Sigmoid colon (tissue), 7 donors: ENCODE measurements at places on chromosomes 13 and 19.
A peak's percentile ranks its signal among the peaks of the same experiment; 100 is the strongest.

DNA sequence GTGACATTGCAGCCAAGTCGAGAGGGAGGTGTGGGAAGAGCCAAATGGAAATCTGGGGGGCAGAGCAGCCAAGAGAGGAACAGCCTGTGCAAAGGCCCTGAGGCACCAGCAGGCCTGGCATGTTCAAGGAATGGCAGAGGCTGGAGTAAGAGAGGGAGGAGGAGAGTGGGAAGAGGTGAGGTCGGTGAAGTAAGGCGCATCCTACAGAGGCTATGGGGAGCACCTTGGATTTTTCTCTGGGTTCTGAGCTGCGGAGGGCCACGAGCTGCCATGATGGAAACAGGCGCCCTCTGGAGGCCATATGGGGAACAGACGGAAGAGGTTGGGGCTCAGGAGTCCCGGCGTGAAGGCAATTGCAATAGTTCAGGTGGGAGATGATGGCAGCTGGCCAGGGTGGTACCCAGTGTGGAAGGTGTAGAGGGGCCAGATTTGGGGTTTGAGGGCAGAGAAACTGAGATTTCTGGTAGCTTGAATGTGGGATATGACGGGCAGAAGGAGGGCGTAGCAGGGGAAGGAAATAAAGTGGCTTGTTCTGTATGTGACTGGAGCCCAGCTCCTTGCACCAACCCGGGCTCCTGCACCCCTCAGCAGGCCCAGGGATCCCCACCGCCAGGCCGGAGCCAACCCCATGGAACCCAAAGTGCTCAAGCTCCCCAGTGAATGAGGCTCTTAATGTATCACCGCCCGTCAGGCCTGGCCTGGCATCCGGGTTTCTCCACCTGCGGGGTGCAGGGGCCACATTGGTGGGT lies 20.5 kb upstream of the STRN4 start:
- no peaks in the 10 kb centered on the region for H3K36me3 ChIP-seq
- peaks cover 9% of the 10 kb centered on the region for H3K4me1 ChIP-seq
- DNase-seq = peak; percentile 68
- no peak overlapping the region for H3K27ac ChIP-seq
- H3K4me3 ChIP-seq = no peak overlapping the region
- H3K27me3 ChIP-seq = no peaks in the 10 kb centered on the region

DNA sequence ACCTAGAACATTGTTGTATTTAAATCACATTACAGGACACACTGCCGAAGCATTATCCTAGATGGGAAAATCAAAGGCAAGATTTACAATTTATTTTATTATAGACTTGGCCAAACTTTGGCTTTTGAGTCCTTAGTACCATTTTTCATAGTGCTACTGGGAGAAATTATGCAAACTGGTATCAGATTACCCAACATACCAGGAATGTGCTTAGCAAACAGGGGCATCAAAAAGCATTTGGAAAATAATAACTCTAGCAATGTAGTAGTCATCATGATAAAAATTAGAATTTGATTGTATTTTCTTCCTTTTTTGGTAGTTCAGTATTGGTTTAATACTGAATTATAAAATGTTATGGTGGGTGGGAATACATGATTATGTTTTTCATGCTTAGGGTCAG lies 34.0 kb downstream of the GPC6 start:
- no peak overlapping the region for H3K4me3 ChIP-seq
- no peaks in the 10 kb centered on the region for H3K27me3 ChIP-seq
- H3K27ac ChIP-seq = no peak overlapping the region
- H3K36me3 ChIP-seq = no peaks in the 10 kb centered on the region

DNA sequence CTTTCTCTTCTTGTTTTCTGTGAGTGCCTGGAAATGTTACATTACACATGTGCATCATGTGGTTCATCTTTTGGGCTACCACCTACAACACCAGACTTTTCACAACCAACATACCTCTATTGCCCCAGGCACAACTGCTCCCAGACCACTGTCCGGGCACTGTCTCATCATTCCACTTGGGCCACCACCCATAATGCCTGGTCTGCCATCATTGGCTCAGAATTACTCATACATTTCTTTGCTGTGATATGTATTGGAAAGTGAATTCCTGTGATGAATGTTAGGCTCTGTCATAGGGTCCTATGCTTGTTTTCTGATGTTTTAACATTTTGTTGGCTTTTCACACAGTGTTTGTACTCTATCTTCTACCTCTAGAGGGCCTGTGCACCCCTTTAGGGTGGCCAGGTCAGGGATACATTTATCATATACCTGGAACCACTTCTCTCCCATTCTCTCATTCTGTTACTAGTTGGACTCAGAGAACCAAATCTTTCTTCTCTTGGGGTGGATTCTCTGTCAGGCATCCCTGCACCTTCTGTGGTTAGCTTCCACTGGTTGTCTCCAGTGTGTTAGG lies 172.8 kb downstream of the NHLRC3 start:
- H3K4me1 ChIP-seq = no peaks in the 10 kb centered on the region
- no peaks in the 10 kb centered on the region for H3K27me3 ChIP-seq
- H3K36me3 ChIP-seq = no peaks in the 10 kb centered on the region
- no peak for DNase-seq

DNA sequence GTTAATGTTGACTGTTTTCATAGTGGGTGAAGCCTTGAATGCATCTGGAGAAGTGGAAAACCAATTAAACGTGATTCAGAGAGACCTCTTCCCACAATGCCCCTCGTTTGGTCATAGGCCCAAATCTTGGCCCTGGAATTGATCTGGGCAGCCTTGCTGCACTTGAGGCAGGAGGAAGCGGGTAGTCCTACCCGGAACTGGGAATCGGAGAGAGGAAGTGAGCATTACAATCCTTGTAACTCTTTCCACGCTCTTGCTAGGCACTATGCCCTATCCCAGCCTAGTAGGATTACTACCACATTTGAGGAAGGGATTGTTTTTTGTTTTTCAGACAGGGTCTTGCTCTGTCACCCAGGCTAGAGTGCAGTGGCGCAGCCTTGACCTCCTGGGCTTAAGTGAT lies 3.6 kb downstream of the KCNK6 start:
- peaks cover 29% of the 10 kb centered on the region for H3K36me3 ChIP-seq
- peaks cover 46% of the 10 kb centered on the region for H3K4me1 ChIP-seq
- DNase-seq = no peak
- H3K4me3 ChIP-seq = no peak overlapping the region

DNA sequence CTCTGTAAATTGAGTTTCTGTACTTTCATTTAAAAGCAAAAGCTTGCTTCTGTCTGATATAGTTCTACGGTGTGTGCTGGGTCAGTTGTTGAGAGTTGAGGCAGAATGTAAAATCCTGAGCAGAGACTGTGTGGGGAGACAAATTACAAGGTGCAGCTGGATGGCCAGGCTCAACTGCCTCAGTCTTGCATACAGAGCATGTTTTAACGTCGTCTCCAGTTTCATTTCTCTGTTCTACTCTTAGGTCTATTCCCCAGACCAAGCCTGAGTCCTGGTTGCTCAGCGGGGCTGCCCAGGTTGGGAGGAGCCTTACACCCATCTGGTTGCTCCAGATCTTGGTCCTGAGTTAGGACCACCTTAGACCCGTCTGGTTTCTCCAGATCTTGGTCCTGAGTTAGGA lies 54.4 kb upstream of the MEDAG start:
- DNase-seq = no peak
- H3K36me3 ChIP-seq = no peaks in the 10 kb centered on the region
- H3K4me1 ChIP-seq = no peaks in the 10 kb centered on the region
- no peak overlapping the region for H3K4me3 ChIP-seq
- no peak overlapping the region for H3K27ac ChIP-seq
- H3K27me3 ChIP-seq = no peaks in the 10 kb centered on the region

- peak overlapping the region; percentile 81 for H3K27ac ChIP-seq
- H3K36me3 ChIP-seq = no peaks in the 10 kb centered on the region
- no peaks in the 10 kb centered on the region for H3K4me1 ChIP-seq
- H3K4me3 ChIP-seq = peak overlapping the region; percentile 60
- H3K27me3 ChIP-seq = no peaks in the 10 kb centered on the region
- DNase-seq = peak; percentile 86
Observed at GRCh38 chr13:93227878-93228642, 1.5 kb downstream of the GPC6 start.

- H3K27ac ChIP-seq = peak overlapping the region; percentile 67
- H3K36me3 ChIP-seq = peaks cover 5% of the 10 kb centered on the region
- H3K4me1 ChIP-seq = peaks cover 22% of the 10 kb centered on the region
- H3K4me3 ChIP-seq = no peak overlapping the region
- no peaks in the 10 kb centered on the region for H3K27me3 ChIP-seq
- no peak for DNase-seq
Observed at GRCh38 chr19:45137179-45137761, 23.5 kb downstream of the NKPD1 start.

- H3K27ac ChIP-seq = no peak overlapping the region
- H3K4me3 ChIP-seq = no peak overlapping the region
- H3K36me3 ChIP-seq = no peaks in the 10 kb centered on the region
- no peak for DNase-seq
- H3K4me1 ChIP-seq = no peaks in the 10 kb centered on the region
Observed at GRCh38 chr13:87792878-87793277, 121.7 kb downstream of the SLITRK5 start.

GRCh38 chr19:17794731-17795494 lies at the start of gene B3GNT3:
Gene B3GNT3 (plus strand): TSS chr19:17795138. CDS start chr19:17807808, 12,670 bp downstream.
- no peak within 1 kb of the TSS for H3K27ac ChIP-seq
- peaks cover 31% of the 10 kb centered on the region for H3K27me3 ChIP-seq
- no peak within 1 kb of the TSS for H3K4me3 ChIP-seq
- H3K36me3 ChIP-seq = no peaks in the 10 kb centered on the region

GRCh38 chr13:113410472-113411201 lies 42.7 kb downstream of the ADPRHL1 start:
- H3K36me3 ChIP-seq = no peaks in the 10 kb centered on the region
- no peaks in the 10 kb centered on the region for H3K27me3 ChIP-seq
- peak overlapping the region; percentile 78 for H3K27ac ChIP-seq
- peaks cover 44% of the 10 kb centered on the region for H3K4me1 ChIP-seq

DNA sequence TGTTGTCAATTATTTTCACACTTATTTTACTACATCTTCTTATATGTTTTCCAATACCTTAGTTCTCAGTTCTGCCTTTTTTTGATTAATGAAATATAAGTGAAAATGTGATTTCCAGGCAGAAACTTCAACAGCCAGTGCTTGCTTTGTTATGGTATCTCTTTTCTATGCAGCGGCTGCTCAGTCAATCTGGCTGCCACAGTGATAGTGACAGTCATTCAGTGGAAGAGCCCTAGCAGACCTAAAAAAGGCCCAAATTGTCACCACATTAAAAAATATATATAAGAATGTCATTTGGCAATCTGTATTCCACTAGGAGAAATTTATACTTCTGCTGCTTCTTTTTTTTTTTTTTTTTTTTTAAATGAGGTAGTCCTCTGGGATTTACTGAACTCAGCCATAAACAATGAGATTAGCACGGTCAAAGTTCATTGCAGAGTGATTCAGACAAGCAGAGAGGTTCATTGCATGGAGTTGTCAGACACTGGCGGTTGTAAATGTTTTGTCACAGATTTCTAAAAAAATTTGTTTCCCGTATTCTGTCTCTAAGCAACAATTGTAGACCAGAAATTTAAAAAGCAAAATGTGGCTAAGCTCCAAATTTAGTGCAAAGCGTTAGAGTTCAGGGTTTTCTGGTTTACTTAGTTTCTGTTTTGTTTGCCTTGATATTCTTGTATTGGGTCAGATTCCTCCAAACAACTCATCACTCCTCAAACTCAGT lies 94.7 kb upstream of the PRR20A start:
- no peaks in the 10 kb centered on the region for H3K4me1 ChIP-seq
- no peak overlapping the region for H3K4me3 ChIP-seq
- no peaks in the 10 kb centered on the region for H3K27me3 ChIP-seq

GRCh38 chr19:36209372-36209771 lies 5.1 kb downstream of the ZNF565 start:
- H3K4me3 ChIP-seq = no peak overlapping the region
- H3K27ac ChIP-seq = no peak overlapping the region
- no peak for DNase-seq
- no peaks in the 10 kb centered on the region for H3K27me3 ChIP-seq
- peaks cover 8% of the 10 kb centered on the region for H3K4me1 ChIP-seq

- DNase-seq = no peak
- peaks cover 68% of the 10 kb centered on the region for H3K27me3 ChIP-seq
- peak overlapping the region; percentile 45 for H3K4me3 ChIP-seq
- H3K36me3 ChIP-seq = no peaks in the 10 kb centered on the region
- H3K4me1 ChIP-seq = peaks cover 25% of the 10 kb centered on the region
Observed at GRCh38 chr19:35155441-35155840, 906 bp downstream of the FXYD5 start.

DNA sequence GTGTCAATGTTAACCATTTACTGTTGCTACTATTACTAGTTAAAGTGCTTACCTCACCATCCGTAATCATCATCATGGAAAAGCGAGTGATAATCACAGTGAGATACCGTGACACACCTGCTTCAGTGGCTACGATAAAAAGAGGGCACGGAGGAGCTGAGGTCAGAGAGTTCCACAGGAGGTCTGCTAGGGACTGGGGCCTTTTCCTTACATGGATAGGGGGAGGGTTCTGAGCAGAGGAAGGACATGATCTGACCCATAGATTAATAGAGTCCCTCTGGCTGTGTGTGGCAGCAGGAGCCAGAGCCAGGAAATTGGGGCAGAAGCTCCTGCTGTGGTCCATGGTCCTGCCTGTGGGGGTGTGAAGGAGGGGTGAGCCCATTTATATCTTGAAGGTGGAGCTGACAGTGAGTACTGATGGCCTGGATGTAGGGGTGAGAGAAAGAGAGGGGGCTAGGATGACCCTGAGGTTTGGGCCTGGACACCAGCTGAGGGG lies 136.7 kb downstream of the SIPA1L3 start:
- no peaks in the 10 kb centered on the region for H3K4me1 ChIP-seq
- H3K4me3 ChIP-seq = no peak overlapping the region
- no peaks in the 10 kb centered on the region for H3K27me3 ChIP-seq
- no peak overlapping the region for H3K27ac ChIP-seq
- no peaks in the 10 kb centered on the region for H3K36me3 ChIP-seq

- no peaks in the 10 kb centered on the region for H3K36me3 ChIP-seq
- H3K27ac ChIP-seq = no peak overlapping the region
- H3K27me3 ChIP-seq = no peaks in the 10 kb centered on the region
- no peaks in the 10 kb centered on the region for H3K4me1 ChIP-seq
- no peak overlapping the region for H3K4me3 ChIP-seq
- DNase-seq = no peak
Observed at GRCh38 chr13:45930177-45930576, 78.6 kb upstream of the SIAH3 start.

GRCh38 chr13:40813667-40814454 lies 24.4 kb downstream of the SLC25A15 start:
- no peaks in the 10 kb centered on the region for H3K36me3 ChIP-seq
- H3K27me3 ChIP-seq = no peaks in the 10 kb centered on the region
- no peak for DNase-seq
- H3K4me1 ChIP-seq = no peaks in the 10 kb centered on the region

DNA sequence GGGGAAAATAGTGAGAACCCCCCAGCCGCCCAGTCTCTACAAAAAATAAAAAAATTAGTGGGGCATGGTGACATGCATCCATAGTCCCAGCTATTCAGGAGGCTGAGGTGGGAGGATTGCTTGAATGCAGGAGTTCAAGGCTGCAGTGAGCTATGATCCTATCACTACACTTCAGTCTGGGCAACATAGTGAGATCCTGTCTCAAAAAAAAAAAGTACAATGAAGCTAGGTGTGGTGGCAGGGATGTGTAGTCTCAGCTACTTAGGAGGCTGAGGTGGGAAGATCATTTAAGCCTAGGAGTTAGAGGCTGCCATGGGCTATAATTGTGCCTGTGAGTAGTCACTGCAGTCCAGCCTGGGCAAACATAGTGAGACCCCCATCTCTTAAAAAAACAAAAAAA lies 8.9 kb downstream of the PCCA start:
- H3K27me3 ChIP-seq = no peaks in the 10 kb centered on the region
- no peaks in the 10 kb centered on the region for H3K4me1 ChIP-seq
- H3K27ac ChIP-seq = no peak overlapping the region
- no peak overlapping the region for H3K4me3 ChIP-seq
- no peak for DNase-seq
